Fibroblast of the conjunctiva (primary cell): ENCODE measurements at places on chromosomes 3 and 15.

- DNase-seq, result peak; percentile 40
Observed at GRCh38 chr3:146218880-146219866, 31.7 kb downstream of the PLSCR4 start.

GRCh38 chr3:9615003-9615628 is 34.2 kb upstream of the MTMR14 start:
- no peak for DNase-seq

- no peak for DNase-seq
Observed at GRCh38 chr15:23038726-23039142, 635 bp downstream of the TUBGCP5 start.

DNA sequence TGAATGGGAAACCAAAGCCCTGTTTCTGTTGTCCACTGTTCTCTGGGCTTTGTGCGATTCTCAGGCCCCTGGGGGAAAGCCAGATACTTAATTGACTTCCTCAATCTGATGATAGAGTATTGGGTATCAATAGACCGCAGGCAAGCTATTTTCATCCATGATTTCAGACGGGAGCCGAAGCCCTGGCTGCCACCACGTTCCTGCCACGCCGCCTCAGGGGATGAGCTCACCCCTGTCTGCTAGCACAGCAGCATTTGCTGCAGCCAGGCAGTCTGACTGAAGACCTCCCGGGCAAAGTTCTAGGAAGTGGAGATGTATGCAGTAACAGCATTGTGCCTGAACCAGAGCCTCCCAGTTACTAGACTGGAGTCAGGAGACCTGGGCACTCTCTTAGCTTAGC is 69.8 kb downstream of the ISG20 start:
- no peak for DNase-seq

DNA sequence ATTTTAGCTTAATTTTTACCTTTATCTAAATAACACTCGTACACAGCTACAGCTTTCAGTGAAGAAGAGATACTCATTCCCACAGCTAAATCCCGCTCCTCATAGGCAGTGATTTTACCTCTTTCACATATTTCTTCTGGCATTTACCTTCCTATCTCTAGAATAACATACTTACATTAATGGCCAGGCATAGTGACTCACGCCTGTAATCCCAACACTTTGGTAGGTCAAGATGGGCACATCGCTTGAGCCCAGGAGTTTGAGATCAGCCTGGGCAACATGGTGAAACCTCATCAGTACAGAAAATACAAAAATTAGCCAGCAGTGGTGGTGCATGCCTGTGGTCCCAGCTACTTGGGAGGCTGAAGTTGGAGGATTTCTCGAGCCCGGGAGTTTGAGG is 80.2 kb downstream of the PPARG start:
- DNase-seq, result no peak
